ENCODE measurements at places on chromosomes 6 and 20. TPM values are rescaled to one million over a fixed set of nuclear protein-coding genes. Genes with fewer than 3 reads are reported as not detected.

DNA sequence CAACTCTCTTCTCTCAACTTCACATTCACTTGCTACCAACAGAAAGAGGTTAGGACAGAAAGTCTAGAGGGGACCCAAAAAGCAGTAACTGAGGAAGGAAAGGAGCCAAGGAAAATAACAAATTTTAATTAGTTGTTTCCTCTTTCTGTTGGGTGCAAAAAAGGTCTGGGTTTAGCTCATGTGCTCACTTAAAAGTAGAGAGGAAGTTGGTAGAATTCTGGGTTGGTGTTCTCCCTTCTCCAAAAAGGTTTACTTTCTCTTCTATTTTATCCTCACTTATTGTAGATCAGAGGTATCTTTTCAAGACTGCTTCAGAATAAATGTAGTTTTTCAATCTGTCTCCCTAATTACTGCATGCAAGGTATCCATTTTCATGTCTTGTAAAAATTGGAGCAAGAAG, 42.8 kb downstream of the MAP3K7 start:
- DNase-seq = no peak
- peaks cover 32% of the 10 kb centered on the region for H3K36me3 ChIP-seq
- H3K4me3 ChIP-seq = no peak overlapping the region
- no peaks in the 10 kb centered on the region for H3K27me3 ChIP-seq
- H3K27ac ChIP-seq = no peak overlapping the region

DNA sequence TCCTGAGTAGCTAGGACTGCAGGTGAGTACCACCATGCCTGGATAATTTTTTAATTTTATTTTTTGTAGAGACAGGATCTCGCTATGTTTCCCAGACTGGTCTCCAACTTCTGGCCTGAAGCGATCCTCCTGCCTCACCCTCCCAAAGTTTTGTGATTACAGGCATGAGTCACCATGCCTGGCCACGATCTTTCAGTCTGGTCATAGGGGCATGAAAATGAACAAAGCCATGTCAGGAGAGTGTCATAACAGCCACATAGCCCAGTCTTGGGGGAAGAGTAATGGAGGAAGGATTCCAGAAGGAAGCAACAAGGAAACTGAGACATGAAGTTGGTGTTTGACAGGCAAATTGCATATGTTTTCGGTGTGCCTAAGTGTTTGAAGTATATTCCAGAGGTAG, 17.0 kb upstream of the SNX3 start:
- no peaks in the 10 kb centered on the region for H3K36me3 ChIP-seq
- no peak for DNase-seq
- no peak overlapping the region for H3K4me3 ChIP-seq
- no peaks in the 10 kb centered on the region for H3K27me3 ChIP-seq
- H3K4me1 ChIP-seq = no peaks in the 10 kb centered on the region
- no peak overlapping the region for H3K27ac ChIP-seq

GRCh38 chr6:87088076-87088475, 6.8 kb downstream of the CGA start:
- no peak overlapping the region for H3K27ac ChIP-seq
- DNase-seq = no peak
- no peak overlapping the region for H3K4me3 ChIP-seq
- no peaks in the 10 kb centered on the region for H3K36me3 ChIP-seq
- no peaks in the 10 kb centered on the region for H3K27me3 ChIP-seq
- H3K4me1 ChIP-seq = no peaks in the 10 kb centered on the region

Gene ALDH5A1
- total RNA-seq = 12.8 TPM

DNA sequence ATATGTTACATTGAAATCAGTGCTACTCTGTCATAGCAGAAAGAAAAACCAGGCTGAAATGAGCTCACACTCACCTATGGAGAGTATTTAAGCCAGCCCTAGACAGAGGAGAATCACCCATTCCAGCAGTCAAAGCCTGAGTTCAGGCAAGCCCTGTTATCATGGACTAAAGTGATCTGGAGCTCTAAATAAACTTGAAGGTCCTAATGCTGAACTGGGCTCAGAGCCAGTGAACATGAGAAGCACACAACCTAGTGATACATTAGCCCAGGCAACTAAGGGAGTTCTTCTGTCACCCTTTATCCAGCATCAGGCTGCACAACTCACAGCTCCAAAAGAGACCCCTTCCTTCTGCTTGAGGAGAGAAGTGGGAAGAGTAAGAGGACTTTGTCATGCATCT, 425.0 kb downstream of the COL12A1 start:
- H3K4me3 ChIP-seq = no peak overlapping the region
- no peaks in the 10 kb centered on the region for H3K36me3 ChIP-seq
- DNase-seq = no peak
- no peaks in the 10 kb centered on the region for H3K27me3 ChIP-seq

DNA sequence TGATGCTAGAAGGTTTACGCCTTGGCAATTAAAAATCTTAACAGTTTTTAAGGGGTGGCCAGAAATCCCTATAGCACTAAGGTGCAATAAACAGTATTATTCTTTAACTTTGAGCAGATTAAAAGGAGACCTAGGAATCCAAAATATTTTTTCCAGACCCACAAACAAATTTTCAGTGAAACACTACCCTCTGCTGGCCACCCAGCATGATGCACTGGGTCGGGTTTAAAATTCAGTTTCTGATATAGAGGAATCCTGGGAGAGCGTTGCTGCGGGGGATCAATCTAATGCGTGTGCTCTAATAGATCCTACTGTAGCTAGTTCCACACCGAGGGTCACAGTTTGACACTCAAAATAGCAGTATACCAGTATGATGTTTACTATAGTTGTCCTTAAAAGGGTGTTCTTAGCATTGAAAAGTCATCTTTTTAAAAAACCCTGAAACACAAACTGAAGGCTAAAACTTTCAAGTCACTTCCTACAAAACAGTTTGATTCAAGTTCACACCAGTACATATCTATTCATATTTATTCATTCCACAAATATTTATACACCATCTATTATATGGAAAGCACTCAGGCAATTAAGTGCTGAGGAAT, 10.2 kb downstream of the UBE3D start:
- no peaks in the 10 kb centered on the region for H3K27me3 ChIP-seq
- peak; percentile 65 for DNase-seq
- no peak overlapping the region for H3K4me3 ChIP-seq
- H3K27ac ChIP-seq = no peak overlapping the region
- no peaks in the 10 kb centered on the region for H3K36me3 ChIP-seq

Gene STMN3
- total RNA-seq = 18.2 TPM

Gene HSD17B8
- 19.0 TPM for total RNA-seq

DNA sequence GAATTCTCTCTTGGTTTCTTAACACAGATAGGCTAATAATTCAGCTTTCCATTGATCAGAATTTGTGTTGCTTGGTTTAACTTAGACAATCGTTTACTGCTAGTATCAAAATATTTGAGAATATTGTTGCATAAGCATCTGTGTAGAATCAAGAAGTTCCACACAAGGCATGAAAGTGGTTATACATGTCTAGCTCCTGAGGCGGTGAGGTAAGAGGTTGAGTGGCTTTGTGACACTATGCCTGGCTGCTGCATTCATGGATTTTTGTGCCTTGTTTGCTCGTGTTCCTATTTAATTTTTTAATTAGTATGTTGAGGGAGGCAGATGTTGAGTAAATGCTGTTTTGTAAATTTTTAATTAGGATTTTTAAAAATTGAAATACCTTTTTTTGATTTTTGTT, 10.2 kb downstream of the PKIB start:
- no peak overlapping the region for H3K27ac ChIP-seq
- H3K4me1 ChIP-seq = no peaks in the 10 kb centered on the region
- no peak for DNase-seq
- no peak overlapping the region for H3K4me3 ChIP-seq

- no peak for DNase-seq
- no peaks in the 10 kb centered on the region for H3K27me3 ChIP-seq
- H3K27ac ChIP-seq = no peak overlapping the region
Observed at GRCh38 chr6:6994796-6995195, 113.0 kb upstream of the RREB1 start.

DNA sequence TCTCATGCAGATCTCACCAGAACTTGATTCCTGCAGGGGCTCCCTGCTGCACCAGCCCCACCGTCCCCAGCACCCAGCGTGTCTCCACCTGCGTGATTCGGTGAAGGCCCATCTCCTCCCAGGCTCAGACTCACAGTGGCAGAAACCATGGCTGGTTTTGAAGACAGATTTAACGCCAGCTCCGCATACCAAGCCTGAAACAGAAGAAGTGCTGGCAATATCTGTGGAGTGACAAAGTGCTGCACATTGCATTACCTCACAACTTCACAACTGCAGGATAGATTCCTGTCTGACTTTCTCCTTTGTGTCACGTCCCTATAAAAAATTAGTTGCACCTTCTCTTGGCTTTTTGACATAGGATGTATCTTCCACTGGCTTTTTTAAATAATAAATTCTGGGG, 120.7 kb downstream of the TTLL2 start:
- H3K4me1 ChIP-seq = no peaks in the 10 kb centered on the region
- H3K4me3 ChIP-seq = no peak overlapping the region
- no peaks in the 10 kb centered on the region for H3K36me3 ChIP-seq
- no peak overlapping the region for H3K27ac ChIP-seq
- DNase-seq = no peak
- no peaks in the 10 kb centered on the region for H3K27me3 ChIP-seq

Gene SIRPB1
- 1.2 TPM for total RNA-seq

- H3K4me1 ChIP-seq = no peaks in the 10 kb centered on the region
- no peak overlapping the region for H3K4me3 ChIP-seq
- H3K36me3 ChIP-seq = no peaks in the 10 kb centered on the region
- no peak for DNase-seq
Observed at GRCh38 chr20:40319741-40320516, 369.1 kb downstream of the MAFB start.

DNA sequence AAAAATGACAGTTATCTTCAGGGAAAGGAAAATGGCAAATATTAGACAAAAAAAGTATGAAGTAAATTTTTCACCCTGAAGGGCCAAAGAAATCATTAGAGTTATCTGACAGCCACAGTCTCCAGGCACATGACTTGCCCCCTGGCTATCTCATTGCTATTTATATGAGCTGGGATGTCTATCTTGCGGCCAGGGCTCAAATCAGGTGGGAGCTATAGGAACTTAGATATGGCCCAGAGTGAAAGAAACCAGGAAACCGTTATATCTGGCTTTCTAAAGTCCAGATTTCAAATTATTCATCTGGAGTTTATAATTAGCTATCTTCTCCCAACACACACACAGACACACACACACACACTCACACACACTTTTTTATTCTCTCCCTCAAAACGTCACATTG, 135.3 kb upstream of the EEF1E1 start:
- H3K27me3 ChIP-seq = no peaks in the 10 kb centered on the region
- no peak overlapping the region for H3K27ac ChIP-seq
- H3K4me1 ChIP-seq = no peaks in the 10 kb centered on the region
- no peak for DNase-seq
- H3K36me3 ChIP-seq = no peaks in the 10 kb centered on the region

- DNase-seq = peak; percentile 79
- peaks cover 4% of the 10 kb centered on the region for H3K36me3 ChIP-seq
- peak overlapping the region; percentile 3 for H3K27ac ChIP-seq
- H3K4me1 ChIP-seq = peaks cover 8% of the 10 kb centered on the region
Observed at GRCh38 chr20:1469925-1470571, 3.4 kb upstream of the NSFL1C start.

DNA sequence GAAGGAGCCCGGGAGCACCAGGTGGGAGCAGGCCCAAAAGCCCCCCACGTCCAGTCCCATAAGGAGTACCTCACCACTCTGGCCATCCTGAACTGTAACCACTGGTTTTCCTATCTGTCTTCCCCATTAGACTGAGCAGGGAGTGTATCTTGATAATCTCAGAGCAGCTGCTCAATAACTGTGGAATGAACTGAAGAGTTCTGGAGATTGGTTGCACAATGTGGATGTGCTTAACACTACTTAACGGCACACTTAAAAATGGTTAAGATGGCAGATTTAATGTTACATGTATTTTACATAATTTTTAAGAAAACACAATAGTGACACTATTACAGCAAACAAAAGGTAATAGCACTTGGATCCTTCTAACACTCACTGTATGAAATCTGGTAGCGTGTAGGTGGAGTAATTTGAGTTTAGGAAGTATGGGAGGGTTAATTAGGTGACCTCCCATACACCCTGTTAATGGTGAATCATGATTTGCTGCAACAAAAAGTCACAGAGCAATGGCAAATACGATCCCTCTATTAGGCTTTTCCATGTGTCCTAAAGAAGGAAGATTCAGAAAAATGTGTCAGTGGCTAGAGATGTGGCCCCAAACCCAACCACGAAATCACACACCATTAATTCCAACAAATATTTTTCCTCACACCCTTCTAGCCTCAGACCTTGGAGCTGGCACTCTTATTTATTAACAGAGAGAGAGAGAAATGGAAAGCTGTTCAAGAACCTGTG, 18.4 kb downstream of the TRAM2 start:
- peak; percentile 59 for DNase-seq
- H3K36me3 ChIP-seq = no peaks in the 10 kb centered on the region
- H3K4me3 ChIP-seq = no peak overlapping the region
- H3K4me1 ChIP-seq = peaks cover 31% of the 10 kb centered on the region
- H3K27ac ChIP-seq = peak overlapping the region; percentile 66

Gene CALHM5
- total RNA-seq = 3.0 TPM

- H3K4me3 ChIP-seq = no peak overlapping the region
- H3K27me3 ChIP-seq = peaks cover 4% of the 10 kb centered on the region
- no peaks in the 10 kb centered on the region for H3K36me3 ChIP-seq
- DNase-seq = peak; percentile 40
- H3K27ac ChIP-seq = no peak overlapping the region
Observed at GRCh38 chr20:16115911-16116552, 457.2 kb downstream of the KIF16B start.

DNA sequence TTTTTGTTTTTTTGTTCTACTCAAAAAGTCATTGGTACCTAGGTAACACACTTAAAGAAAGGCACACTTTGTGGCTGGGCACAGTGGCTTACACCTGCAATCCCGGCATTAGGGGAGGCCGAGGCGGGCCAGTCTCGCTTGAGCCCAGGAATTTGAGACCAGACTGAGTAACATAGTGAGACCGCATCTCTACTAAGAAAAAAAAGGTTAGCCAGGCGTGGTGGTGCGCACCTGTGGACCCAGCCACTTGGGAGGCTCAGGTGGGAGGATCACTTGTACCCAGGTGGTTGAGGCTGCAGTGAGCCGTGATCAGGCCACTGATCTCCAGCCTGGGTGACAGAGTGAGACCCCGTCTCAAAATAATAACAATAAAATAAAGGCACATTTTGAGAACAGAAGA, 67.4 kb upstream of the BHLHE23 start:
- no peak overlapping the region for H3K4me3 ChIP-seq
- H3K4me1 ChIP-seq = no peaks in the 10 kb centered on the region
- no peak overlapping the region for H3K27ac ChIP-seq
- no peak for DNase-seq

DNA sequence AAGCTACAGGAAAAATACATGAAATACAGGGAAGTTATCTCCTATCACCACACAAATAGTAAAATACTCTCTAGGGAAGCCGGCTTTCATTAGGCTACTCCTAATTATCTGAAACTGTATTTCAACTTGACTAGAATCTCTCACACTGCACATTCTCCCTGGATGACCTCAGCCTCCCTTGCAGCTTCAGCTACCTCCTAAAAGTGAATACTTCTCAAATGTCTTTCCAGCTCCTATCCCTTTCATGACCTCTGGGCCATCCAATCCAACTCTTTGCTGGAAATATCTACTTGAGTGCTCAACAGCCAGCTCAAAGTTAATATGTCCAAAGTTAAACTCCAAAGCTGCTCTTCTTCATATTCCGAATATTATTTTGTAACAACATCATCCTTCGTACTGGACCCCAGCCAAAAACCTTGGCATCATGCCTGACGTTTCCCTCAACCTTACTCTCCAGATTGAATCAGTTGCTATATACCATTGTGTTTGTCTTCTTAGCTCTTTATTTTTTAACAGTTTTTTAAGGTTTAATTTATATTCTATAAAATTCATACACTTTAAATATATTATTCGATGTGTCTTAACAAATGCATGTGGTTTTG, 29.4 kb upstream of the KIF6 start:
- H3K4me3 ChIP-seq = no peak overlapping the region
- no peaks in the 10 kb centered on the region for H3K27me3 ChIP-seq
- peak; percentile 71 for DNase-seq
